Esophagus squamous epithelium (tissue), 5 donors: ENCODE measurements at places on chromosomes 2 and 18.

GRCh38 chr2:84880645-84881521 lies at the start of gene TRABD2A:
Gene TRABD2A, minus strand, starts transcription at chr2:84881084. Its CDS starts 45 bp downstream, at chr2:84881039.
- no peak for DNase-seq

DNA sequence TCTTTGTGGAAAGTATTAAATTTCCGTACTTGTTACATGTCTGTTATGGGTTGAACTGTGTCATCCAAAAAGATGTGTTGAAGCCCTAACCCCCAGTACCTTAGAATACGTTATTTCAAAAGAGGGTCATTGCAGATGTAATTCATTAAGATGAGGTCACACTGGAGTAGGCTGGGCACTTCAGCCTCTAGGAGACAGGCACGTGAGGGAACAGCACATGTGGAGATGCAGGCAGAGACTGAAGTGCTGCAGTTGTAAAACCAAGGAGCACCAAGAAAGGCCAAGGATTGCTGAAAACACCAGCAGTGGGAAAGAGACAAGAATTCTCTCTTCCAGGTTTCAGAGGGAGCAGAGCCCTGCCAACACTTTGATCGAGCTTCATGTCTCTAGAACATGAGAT lies 4.6 kb upstream of the RHBDD1 start:
- no peak for DNase-seq

DNA sequence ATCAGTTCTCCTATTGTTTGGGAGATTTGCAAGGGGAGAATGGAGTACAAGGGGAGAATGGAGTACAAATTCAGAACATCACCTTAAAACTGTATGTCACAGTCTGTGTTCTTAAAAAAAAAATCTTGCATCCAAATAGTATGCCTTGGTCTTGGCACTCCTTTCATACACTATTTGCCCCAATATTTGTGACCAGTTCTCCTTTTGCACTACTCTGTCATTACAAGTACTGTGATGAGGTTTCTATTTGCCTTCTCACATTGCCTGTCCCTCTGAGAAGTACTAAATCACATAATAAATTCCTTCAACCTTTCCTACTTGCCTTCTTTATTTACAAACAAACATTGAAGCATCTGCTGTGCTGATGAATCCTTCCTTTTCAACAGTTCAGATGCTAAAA lies 36.0 kb upstream of the NCK2 start:
- DNase-seq: no peak

- no peak for DNase-seq
Observed at GRCh38 chr2:215685238-215685990, 249.5 kb upstream of the FN1 start.

- no peak for DNase-seq
Observed at GRCh38 chr2:32357318-32358110, 691 bp downstream of the BIRC6 start.

DNA sequence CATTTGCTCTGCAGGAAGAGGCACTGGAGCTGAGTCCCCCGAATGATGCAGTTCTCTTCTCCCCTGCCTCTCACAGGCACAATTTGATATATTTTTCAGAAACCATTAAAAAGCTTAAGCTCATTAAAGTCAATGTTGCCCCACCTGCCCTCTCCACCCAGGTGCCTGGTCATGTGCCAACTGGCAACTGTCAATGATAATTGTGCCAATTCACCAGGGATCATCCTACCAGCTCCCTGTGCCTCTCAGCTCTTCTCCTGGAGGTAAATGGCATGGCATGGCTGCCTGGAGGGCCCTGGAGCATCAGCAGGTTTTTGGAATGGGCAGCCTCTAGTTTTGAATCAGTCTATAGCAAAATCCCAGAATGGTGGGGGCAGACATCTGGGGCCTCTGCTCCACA lies 279.6 kb upstream of the ID2 start:
- DNase-seq: no peak

GRCh38 chr2:163652751-163653150 lies 83.1 kb downstream of the FIGN start:
- DNase-seq: no peak

DNA sequence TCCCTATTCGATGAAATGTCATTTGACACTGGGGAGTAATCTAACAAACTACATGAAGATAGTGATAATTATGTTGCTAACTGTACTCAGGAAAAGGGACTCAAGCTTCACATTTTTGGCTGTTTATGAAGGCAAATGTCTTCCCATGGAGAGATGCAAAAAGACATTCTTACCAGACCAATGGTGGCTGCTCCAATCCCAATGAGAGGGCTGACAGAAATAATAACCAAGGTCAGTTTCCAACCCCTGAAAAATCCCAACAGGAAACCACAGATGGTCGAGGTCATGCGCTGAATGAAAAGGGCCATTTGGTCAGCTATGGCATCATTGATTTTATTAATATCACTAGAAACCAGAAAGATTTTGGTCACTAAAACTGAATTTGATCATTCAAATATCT lies 37.6 kb downstream of the ABCB11 start:
- no peak for DNase-seq

GRCh38 chr2:150888337-150888736 lies 373.3 kb downstream of the RBM43 start:
- no peak for DNase-seq

DNA sequence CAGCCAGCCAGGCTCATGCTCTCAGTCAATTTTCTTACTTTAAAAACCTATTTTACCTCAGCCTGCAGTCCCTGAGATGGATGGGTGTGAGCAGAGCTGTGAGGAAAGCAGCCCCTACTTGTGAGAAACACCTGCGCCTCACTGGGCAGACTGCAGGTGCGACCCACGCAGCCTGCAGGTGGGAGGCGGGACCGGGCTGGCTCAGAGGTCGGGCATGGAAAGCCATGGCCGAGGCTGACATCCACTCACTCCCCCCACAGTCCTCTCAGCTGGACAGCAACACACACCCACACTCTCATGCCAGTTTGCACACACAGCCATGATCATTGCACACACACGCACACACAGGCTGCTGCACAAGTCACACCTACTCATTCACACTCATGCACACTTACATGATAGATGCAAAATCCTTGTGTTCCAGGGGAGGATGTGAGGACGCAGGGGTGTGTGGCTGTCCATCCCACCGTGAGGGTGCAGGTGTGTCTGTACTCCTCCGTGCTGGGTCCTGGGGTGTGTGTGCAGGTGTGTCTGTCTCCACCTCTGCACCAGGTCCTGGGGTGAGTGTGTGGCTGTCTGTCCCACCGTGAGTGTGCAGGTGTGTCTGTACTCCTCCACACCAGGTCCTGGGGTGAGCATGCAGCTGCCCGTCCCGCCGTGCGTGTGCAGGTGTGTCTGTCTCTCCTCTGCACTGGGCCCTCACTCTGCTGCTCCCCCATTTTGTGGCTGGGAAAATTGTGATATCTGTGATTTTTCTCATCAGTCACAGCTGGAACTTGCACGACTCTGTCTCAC lies 166.5 kb downstream of the RTP5 start:
- DNase-seq: no peak

DNA sequence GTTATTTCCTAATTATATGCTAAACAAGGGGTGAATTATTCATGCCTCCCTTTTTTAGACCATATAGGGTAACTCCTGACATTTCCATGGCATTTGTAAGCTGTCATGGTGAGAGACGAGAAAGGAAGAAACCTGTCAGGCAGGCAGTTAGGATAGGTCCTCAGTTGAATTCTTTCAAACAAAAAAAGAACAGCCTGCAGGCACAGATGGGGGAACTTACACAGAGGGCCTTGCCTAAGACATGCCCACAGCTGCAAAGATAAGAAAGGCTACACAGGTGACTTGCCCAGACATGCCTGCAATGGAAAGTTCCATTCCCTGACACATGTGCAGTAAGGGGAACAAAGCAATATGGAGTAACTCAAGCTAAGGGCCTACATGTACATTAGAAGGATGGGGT lies 128.1 kb downstream of the TMEM163 start:
- DNase-seq: no peak

DNA sequence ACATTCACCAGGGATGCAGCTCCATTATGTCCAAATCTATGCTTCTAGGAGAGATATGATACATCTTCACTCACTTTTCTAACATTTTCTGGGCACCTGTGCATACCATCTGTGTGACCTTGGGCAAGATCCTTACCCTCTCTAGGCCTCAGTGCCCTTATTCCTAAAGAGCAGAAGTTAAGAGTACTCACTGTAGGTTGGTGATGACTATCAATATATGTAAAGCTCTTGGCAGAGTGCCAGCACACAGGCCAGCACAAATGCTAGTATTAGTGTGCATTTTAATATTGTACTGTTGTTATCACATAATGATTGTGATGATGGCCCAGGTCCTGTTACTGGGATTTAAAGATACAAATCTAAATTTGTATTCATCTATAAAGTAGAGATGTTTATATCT lies 199.2 kb downstream of the RAD51AP2 start:
- DNase-seq: no peak

GRCh38 chr2:134790487-134790886 lies 47.9 kb upstream of the ACMSD start:
- no peak for DNase-seq

DNA sequence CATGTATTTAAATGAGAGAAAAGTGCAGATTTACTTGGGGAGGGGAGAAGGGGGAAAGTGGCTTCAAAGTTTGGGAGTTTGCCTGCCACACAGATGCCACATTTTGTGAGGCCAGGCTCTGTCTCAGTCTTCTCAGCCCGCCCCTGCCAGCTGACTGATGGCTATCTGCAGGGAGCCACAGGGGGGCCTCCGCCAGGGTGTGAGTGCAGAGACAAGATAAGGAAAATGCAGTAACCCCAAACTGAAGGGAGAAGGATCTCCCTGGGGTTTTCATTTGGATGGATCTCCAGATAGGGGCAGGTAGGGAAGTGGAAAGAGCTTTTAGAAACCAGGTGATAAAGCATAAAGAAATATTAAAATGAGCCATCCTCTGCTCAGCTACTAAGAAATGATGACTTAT lies 128.8 kb downstream of the ZNF521 start:
- DNase-seq: no peak

DNA sequence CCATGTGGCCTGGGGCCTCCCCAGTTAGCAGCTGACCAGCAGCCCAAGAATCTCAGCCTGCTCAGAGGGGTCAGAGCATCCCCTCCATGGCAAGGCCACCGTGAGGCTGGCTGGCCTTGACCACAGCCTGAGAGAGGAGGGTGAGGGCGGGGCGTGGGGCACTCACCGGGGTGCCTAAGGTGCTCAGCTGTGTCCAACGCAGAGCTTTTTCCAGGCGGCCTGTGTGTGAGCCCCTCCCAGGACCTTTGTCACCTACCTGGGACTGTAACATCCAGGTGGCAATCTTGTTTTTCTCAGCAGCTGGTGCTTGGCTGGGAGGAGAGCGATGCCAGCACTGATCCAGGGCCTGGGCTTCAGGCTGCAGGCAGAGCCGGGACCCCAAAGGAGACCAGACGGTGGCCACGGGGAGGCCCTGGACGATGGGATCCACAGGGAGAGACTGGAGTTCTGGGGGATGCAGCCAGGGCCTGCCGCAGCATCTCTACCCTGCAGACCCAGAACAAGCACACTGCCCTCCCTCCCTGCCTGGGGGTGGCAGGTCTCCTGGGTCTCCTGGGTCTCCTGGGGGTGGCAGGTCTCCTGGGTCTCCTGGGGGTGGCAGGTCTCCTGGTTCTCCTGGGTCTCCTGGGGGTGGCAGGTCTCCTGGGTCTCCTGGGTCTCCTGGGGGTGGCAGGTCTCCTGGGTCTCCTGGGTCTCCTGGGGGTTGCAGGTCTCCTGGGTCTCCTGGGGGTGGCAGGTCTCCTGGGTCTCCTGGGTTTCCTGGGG lies 12.3 kb downstream of the SNED1 start:
- no peak for DNase-seq

DNA sequence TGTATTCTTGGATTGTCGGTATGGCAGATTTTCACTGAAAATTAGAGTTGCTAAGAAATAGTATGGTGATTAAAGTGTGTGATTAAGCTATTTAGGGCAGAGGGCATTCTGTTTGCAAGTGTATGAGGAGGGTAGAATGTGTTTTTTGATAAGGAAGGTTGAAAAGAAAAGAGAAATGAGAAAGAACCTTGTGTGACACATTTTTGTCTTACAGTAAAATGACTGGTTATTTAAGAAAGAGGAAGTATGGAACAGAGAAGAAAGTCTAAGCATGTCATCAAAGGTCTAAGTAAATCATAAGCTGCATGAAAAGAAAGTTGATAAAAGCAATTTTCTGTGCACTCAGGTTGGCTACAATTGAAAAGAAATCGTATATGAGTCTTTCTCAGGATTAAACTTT lies 5.2 kb upstream of the RSAD2 start:
- DNase-seq: no peak

GRCh38 chr2:6353669-6354068 lies 512.0 kb downstream of the CMPK2 start:
- DNase-seq: no peak

- DNase-seq: no peak
Observed at GRCh38 chr2:73762571-73762970, 17.3 kb downstream of the DUSP11 start.

DNA sequence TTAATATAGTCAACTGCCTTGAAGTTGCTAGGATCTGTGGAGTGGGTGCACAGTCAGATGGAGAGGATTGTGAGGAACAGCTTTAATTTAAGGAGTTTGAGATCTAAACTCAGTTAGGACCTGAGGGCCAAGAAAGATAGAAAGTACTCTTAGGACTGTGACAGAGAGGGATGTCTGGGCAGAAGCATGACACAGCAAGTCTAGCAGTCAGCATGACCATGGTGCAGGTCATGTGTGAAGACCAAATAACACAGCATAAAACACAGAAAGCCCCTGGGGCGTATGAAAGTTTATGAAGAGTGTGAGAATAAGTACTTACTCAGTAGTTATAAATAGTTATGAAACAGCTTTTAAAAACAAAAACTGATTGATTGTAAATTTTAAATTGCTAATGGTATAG lies 107.2 kb downstream of the GALNT1 start:
- DNase-seq: no peak

DNA sequence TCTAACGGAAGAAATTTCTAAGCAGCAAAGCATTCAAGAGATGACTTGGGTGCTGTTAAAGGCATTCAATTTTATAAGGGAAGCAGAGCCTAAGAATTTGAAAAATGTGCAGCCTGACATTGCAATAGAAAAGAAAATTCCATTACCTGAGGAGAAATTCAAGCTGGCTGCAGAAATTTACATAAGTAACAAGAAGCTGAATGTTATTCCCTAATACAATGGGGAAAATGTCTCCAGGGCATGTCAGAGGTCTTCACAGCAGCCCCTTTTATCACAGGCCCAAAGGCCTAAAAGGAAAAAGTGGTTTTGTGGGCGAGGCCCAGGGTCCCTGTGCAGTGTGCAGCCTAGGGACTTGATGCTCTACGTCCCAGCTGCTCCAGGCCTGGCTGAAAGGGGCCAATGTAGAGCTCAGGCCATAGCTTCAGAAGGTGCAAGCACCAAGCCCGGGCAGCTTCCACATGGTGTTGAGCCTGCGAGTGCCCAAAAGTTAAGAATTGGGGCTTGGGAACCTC lies 306.7 kb downstream of the RDH14 start:
- DNase-seq: no peak

DNA sequence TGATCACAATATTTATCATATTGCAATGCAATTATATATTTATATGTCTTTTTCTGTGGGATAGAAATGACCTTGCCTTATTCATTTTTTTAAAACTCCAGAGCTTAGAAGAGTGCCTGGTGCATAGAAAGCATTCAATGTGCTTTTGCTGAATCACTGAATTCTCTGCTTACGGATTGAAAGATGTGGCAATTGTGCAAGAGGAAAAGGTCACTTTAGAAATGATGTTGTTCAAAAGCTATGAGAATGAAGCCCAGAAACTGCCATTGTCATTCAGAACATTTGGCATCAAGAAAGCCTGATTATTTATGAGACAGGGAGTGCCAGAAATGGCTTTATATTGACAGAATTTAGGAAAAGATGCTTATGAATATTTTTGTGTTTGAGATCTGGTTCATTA lies 678.6 kb upstream of the CDH2 start:
- DNase-seq: no peak
